ENCODE measurements at places on chromosomes 13 and 19.

GRCh38 chr13:43195551-43195950 lies 172.2 kb downstream of the DNAJC15 start:
- DNase-seq = no peak

- DNase-seq = no peak
Measured at GRCh38 chr13:102311901-102312300, 89.9 kb downstream of the FGF14 start.

- no peak for DNase-seq
Measured at GRCh38 chr13:48979892-48980291, 4.2 kb downstream of the FNDC3A start.

- no peak for DNase-seq
Measured at GRCh38 chr13:114258589-114258988, 22.8 kb upstream of the UPF3A start.

DNA sequence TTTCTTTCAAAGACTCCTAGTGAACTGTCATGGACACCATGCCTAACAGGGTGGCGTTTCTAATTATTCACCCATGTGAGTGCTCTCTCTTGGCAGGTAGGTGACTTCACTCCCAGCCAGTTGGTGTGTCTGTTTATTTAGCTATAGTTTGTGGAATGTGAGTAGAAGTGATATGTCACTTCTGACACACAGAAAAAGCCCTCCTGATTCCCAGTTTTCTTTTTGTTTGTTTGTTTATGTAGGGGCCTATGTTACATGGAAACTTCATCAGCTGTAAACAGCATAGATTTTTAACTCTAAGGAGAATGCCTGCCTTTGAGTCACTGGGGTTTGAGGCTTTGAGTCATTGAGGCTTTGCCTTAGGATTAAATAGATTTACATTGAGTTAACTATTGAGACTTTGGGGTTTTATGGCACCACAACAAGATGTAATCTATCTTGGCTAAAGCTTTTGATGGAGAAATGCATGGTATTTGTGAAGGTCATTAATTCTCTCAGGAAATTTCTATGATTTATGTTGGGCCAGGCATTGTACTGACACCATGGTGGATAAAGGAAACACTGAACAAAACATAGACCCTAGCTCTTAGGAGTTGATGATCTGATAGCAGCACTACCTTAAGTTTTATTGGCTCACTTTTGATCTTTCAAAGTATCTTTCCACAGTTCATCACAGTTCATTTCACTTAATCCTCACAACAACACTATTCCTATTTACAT lies 45.3 kb downstream of the UFM1 start:
- DNase-seq = no peak

DNA sequence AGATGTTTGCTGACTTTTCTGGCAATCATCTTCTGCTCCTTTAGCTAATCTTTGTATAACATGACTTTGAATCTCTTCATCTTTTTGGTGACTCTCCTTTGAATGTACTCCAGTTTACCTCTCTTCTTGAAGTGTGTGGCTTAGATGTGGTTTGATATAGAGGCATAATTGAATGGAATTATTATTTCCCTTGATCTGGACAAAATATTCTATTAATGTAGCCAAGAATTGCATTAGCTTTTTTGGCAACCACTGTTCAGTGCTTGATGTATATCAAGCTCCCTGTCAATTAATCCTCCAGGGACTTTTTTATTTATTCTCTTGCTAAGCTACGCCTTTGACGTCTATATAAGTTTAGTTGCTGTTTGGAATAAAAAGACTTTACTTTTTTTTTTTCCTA lies 490.8 kb downstream of the PCDH20 start:
- no peak for DNase-seq

- DNase-seq = no peak
Measured at GRCh38 chr13:107244241-107244640, 676.3 kb upstream of the ARGLU1 start.

- DNase-seq = no peak
Measured at GRCh38 chr13:31227063-31227462, 27.3 kb downstream of the B3GLCT start.

DNA sequence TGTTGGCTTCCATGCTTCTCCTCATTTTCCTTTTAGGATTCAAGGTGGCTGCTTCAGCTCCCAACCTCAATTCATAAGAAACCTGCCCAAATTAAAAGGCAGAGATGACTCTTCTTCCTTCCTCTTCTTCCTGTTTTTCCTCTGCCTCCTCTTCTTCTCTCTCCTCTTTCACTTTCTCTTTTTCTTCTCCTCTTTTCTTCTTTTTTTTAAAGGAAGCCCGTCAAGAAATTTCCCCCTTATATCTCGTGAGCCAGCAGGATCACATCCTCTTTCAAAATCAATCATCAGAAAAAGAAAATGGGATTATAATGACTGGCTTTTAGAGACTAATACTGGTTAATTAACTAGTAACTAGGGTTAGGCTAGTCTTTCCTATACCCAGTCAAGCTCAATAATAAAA lies 220.3 kb downstream of the NBEA start:
- no peak for DNase-seq

DNA sequence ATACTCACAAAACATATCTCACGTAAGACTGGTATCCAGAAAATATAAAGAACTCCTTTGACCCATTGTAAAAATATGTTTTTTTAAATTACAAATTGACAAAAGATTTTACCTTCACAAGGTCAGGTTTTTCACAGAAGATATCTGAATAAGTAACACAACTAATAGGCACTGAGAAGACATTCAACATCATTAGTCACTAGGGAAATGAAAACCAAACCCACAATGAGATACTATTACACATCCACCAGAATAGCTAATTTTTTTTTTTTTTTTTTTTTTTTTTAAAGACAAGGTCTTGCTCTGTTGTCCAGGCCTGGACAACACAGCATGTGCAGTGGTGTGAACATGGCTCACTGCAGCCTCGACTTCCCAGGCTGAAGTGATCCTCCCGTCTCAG lies 157.5 kb downstream of the MIPEP start:
- DNase-seq = no peak

- DNase-seq = no peak
Measured at GRCh38 chr13:112450118-112450903, 74.2 kb downstream of the SPACA7 start.

GRCh38 chr13:25281193-25281934 lies 5.9 kb downstream of the MTMR6 start:
- DNase-seq = no peak
